Activated naive CD4-positive, alpha-beta T cell treated with anti-CD3 and anti-CD28 coated beads for 36 hours (primary cell): ENCODE measurements at places on chromosomes 2 and 18.

DNA sequence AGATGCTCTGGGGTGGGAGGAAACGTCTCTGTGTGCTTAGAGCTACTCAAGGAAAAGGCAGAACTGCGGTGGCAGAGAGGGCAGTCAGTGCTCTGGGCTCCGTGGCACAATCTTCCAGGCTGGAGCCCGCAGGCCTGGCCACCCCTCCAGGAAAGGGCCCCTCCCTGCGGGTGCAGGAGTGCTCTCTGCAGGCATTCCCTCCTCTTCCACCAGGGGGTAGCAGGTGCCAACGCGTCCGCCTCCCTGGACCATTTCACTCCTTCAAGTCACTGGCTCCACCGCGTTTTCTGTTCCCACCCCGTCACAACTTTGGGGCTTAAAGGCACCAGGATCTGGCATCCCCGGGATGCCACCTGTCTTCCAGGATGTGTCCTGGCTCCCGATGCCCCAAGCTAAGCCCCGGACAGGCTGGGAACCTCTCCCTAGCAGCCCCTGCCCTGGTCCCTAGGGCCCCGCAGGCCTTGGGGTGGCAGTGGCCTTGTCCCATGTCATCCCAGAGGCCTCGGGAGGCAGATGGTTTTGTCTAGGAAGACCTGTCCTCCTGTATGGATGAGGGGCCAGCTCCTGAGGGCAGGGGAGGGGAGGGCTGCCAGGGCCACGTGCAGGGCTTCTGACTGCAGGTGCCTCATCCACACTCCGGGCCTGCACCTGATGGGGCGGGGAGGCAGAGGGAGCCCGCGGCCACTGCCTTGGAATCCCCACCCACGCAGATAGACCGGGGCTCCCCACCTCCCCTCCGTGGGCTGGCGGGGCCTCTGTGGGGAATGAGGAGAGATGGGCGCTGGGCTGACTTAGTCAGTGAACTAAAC is 26.4 kb downstream of the KCNIP3 start:
- DNase-seq = peak; percentile 28

DNA sequence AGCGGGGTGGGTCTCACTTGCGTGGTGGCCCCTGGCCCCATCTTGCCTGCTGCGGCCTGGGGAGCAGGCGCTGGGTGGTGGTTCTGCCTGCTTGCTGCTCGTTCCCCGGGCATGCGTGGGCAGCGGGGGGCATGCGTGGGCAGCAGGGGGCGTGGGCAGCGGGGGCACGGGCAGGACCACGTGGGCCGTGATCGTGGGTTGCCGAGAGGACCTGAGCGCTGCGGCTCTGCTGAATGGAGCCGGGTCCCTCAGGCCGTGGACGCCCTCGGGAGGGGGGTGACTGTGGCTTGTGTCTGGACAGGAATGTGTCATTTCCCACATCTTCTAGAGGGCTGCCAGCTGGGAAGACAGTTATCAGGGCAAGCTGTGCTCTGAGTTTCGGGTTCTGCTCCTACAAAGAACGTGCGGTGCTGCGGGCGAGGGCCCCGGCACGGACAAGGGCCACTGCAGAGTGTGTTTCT is 8.3 kb upstream of the GAL3ST2 start:
- no peak for DNase-seq

GRCh38 chr2:167652401-167652800 is 595.0 kb downstream of the STK39 start:
- no peak for DNase-seq

- no peak for DNase-seq
Measured at GRCh38 chr2:98254504-98255059, 91.7 kb upstream of the CNGA3 start.

- no peak for DNase-seq
Measured at GRCh38 chr2:16285813-16286510, 345.6 kb downstream of the MYCN start.

GRCh38 chr2:200352636-200353035 is 46.1 kb downstream of the SPATS2L start:
- no peak for DNase-seq

DNA sequence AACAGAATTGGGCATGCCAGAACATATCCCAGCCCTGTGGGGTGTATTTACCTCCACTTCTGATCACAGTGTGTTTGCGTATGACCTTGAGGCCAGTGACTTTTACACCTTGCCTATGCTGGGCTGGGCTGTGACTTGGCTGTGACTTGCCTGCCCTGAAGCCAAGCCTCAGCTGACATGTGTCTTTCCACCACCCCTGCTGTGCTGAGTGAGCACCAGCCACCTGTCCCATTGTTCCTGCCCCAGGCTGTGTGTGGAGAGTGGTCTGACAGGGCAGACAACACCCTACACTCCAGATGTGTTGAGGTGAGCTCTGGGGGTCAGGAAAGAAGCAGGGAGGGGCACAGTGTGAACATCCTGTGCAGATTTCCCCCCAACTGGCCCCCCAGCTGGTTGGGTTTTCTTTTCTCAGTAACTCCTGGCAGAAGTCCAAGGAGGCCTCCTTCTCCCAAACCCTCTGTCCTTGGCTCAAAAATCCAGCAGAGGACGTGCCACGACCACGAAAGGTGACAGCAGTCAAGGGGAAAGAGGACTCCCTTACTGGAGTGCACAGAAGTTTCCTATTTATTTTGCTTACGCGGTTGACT is 5.1 kb upstream of the STEAP3 start:
- DNase-seq = no peak

- no peak for DNase-seq
Measured at GRCh38 chr2:217299590-217299989, 439.7 kb upstream of the TNP1 start.

DNA sequence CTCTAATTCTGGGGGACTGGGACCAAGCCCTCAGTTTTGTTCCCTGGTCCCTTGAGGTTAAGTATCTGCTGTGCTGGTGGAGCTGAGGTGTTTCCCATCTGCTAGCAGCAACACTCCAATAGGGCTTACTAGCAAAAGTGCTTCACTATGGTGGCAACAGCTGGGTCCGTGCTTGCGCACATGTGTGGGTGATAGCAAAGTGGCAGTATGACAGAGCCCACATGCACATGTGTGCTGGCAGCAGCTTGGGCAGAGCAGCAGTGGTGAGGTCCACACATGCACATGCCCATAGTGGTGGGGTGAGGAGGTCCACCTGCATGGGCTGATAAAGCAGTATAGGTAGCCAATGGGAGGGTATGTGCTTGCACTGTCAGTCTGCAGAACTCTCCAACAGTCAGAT is 1723.7 kb downstream of the SUCLG1 start:
- no peak for DNase-seq

DNA sequence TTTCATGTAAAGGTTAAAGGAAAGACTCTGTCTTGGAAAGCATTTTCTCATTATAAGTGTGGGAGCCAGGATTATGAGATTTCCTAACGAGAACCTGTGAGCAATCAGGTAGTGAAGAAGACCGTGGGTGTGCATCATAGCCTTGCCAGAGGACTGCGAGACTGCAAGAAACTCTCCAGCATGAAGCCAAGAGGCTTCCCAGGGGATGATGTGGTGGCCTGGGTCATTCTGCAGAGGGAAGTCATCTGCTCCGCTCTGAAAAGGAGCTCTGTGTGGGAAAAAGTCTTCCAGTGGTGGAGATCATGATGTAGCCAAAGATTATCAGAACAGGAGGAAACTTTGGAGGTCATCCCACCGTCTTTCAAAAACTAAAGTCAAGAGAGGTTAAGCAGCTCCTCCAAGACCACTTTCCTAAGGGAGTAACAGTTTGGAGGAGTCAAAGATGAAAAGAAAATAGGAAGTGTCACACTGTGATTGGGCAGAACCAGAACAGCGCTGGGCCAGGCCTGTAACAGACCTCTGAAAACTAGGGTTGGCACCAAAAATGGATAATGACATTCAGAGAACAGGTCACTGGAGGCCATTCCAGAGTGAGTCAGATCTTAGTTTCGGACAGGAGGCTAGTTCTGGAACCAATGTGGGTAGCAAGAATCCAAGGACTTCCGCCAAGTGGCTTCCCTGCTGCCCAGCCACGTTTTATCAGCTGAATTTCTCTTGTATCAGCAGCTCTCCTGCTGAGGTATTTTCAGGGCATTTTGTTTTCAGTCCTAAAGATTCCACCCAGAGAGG is 113.0 kb downstream of the LRATD1 start:
- no peak for DNase-seq

DNA sequence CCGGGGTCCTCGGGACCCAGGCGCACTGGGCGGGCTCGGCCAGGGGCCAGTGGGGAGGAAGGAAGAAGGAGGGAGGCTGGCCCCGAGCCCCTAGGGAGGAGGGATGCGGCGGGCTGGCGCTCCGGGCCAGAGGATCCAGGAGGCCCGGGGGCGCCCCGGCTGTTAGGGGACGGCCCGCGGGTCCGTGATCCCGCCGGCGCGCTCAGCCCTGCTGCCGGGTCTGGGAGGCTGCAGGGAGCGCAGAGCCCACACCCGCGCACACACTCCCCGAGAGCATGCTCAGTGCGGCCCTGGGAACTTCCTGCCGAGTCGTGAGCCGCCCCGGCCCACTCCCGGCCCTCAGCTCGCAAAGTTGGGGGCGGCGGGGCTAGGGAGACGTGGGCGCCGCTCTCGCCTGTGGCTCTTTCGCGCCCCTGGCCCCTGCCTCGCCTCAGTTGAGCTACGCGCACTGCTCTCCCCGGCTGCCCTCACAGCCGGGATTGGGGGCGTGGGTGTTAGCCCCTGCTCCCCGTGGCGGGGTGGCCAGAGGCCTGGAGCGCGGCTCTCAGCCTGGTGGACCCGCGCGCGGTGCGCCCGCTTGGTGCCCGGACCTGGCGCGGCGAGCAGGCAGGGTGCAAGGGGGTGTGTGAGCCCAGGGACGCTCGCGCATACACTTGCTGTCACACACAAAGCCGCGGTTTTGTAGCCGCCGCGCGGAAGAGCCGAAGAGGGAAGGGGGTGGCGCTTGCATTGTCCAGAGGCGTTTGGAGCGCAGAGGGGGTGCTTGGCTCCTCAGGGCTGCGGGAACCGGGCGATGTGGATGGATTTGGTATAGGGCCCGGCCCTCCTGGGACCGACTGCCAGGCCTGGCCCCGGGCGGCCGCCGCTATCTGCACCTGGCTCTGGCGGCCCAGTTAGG is 132.9 kb upstream of the MGAT5 start:
- DNase-seq = peak; percentile 61

- no peak for DNase-seq
Measured at GRCh38 chr2:96502891-96503636, 2.1 kb downstream of the NEURL3 start.

GRCh38 chr2:41933585-41934320 is 114.1 kb upstream of the PKDCC start:
- DNase-seq = no peak
